A549 (cell line): ENCODE measurements at places on chromosomes 5 and 9.

- DNase-seq: no peak
These were observed 58.9 kb downstream of the NREP start for GRCh38 chr5:111697881-111698757.

DNA sequence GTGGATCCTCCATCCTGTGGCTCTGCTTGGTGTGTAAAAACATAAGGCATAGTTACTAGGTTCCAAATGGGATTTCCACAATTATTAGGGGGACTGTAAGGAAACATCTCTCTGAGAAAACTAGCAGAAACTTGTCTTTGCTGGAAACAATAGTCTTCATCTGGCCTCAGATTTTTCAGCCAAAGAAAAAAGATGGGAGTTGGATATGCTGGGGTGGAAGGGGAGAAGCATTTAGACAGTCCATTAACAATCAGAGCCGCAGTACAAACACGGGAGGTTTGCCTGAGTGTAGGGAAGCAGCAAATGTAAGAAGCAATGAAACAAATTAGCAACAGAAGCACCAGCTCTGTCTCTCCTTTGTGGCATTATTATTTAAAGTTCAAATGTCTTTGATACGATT is 402.7 kb upstream of the ZNF608 start:
- DNase-seq: no peak

- no peak for DNase-seq
These were observed 36.0 kb downstream of the NDUFS6 start for GRCh38 chr5:1836891-1837880.

GRCh38 chr5:114952876-114953275 is 216.8 kb downstream of the TRIM36 start:
- no peak for DNase-seq

DNA sequence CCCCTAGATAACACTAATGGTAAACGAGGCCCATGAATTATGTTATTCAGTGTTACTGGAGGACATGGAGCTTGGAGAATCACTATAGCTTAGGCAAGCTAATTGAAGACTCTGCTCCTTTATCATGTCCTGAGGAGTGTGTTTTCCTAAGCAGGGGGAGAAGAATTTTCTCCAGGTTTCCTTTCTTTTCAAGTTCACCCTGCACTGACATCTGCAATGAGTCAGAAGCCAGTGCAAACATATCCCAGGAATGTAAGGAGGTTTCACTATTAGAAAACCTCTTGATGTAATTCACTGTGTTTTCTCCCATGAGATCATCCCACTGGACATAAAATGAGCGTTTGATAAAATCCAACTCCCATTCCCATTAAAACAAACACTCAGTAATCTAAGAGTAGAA is 75.6 kb downstream of the DMRT2 start:
- DNase-seq: no peak

- peak; percentile 75 for DNase-seq
These were observed 65.2 kb downstream of the TRIO start for GRCh38 chr5:14208071-14209021.

DNA sequence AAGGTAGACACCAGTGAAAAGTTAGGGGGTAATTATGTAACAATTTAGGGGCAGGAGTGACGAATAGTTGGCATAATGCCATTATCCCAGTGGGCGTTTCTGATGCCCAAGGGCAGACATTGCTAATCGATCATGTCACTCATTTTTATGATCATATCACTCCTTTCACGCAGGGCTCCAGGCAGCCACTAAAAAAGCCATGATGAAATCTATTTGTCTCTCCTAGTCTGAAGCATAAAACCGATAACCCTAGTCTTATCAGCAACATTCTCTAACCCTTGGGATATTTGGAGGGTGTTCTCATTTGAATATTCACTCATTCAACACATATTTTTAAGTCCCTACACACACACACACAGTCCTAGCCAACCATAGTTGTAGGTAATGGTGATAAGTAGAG is 114.9 kb downstream of the NMUR2 start:
- DNase-seq: no peak

GRCh38 chr5:169695919-169696490 is 58.9 kb downstream of the DOCK2 start:
- DNase-seq: peak; percentile 86

- DNase-seq: no peak
These were observed 133.4 kb downstream of the TRPM3 start for GRCh38 chr9:70987986-70988385.

DNA sequence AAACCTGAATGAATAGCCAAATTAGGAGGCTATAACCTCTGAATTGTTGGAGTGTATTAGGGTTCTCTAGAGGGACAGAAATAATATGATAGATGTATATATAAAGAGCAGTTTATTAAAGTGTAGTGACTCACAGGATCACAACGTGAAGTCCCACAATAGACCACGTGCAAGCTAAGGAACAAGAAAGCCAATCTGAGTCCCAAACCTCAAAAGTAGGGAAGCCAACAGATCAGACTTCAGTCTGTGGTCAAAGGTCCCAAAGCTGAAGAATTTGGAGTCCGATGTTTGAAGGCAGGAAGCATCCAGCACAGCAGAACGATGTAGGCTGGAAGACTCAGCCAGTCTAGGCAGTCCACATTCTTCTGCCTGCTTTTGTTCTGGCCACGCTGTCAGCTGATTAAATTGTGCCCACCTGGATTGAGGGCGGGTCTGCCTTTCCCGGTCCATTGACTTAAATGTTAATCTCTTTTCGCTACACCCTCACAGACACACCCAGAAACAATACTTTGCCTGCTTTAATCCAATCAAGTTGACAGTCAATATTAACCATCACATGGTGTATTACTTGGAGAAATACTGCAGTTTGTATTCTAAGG is 550.6 kb downstream of the CDH10 start:
- DNase-seq: no peak

- no peak for DNase-seq
These were observed 113.8 kb downstream of the ZNF462 start for GRCh38 chr9:106976772-106977171.
